Uterine smooth muscle cell (primary cell): ENCODE measurements at places on chromosomes 16 and 17. TPM values are rescaled to one million over a fixed set of nuclear protein-coding genes. Genes with fewer than 3 reads are reported as not detected.

Gene ELOB
- total RNA-seq, result 377 and 396 TPM in 2 replicates

Gene CD19
- total RNA-seq, result not detected in 2 replicates

Gene PRSS21
- 1.6 and 3.4 TPM in 2 replicates for total RNA-seq

Gene CIAO2B
- total RNA-seq, result 227 and 229 TPM in 2 replicates

Gene COA3
- total RNA-seq, result 58.2 and 72.0 TPM in 2 replicates

Gene RAB26
- 1.1 and 1.4 TPM in 2 replicates for total RNA-seq
